ENCODE measurements at places on chromosomes 2 and 18. TPM values are rescaled to one million over a fixed set of nuclear protein-coding genes. Genes with fewer than 3 reads are reported as not detected.

The MYO3B gene
- under 0.01 TPM for total RNA-seq

The GNLY gene
- total RNA-seq, result not detected

The RPRM gene
- not detected for total RNA-seq

The IL36A gene
- total RNA-seq, result not detected

The PXDN gene
- 187 TPM for total RNA-seq

The IL18RAP gene
- total RNA-seq, result not detected

The SERPINB2 gene
- not detected for total RNA-seq

The DUSP2 gene
- 1.2 TPM for total RNA-seq

The ACKR3 gene
- total RNA-seq, result 6.4 TPM

The GBX2 gene
- total RNA-seq, result 0.52 TPM

The ZDBF2 gene
- 12.4 TPM for total RNA-seq

The ATP9B gene
- total RNA-seq, result 35.2 TPM

The TCF23 gene
- not detected for total RNA-seq
